IMR-90 (cell line): ENCODE measurements at places on chromosomes 4 and X. TPM values are rescaled to one million over a fixed set of nuclear protein-coding genes. Genes with fewer than 3 reads are reported as not detected.
A peak's percentile ranks its signal among the peaks of the same experiment; 100 is the strongest.

The CLIC2 gene
- under 0.01 and 0.18 TPM in 2 replicates for total RNA-seq

DNA sequence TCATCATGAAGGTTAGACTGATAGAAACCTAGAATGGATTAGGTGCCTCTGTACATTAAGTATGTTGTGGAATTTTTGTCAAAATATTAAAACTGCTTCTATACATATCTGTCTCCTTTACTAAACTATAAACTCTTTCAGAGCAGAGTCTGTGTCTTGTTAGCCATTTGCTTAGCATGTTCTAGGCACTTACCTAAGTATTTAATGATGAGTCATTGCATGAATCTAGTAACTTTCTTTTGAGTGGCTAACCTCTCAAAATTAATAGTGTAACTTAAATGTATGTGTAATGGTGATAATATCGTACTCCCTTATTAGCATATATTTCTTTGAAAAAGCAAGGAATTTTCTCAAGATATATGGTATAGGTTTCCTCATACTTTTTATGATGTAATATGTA lies 57.8 kb downstream of the RAP1GDS1 start:
- DNase-seq = no peak

DNA sequence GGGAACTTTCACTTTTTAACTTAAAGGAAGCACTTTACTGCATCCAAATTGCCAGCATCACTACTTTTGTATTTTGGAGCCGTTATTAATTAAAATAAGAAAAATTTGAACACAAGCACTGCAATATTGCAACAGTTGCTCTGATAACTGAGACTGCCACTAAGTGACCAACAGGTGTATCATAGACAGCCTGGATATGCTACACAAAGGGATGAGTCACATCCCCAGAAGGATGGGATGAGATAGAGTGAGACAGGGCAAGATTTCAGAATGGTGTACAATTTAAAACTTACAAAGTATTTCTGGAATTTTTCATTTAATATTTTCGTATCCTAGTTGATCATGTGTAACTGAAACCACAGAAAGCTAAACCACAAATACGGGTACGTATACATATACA lies 204.1 kb downstream of the MAPK10 start:
- DNase-seq = no peak

The CXorf49 gene
- total RNA-seq = not detected in 2 replicates

DNA sequence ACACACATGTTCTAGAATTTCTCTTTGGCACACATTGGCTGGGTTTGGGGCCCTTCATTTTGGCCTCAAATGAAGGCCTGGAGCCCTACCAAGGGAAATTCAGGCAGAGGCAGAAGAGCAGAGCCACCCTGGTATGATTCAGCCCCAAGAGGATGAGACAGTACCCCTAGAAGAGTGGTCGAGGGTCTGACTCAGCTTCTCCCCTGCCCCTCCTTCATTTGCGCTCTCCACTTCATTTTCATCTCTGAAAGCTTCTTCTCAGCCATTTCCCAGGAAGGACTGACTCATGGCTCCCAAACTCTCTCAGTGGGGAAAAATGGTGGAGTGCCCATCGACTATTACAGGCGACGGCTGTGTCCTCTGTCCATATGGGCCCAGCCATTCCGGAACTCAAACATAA lies 43.5 kb downstream of the MAMLD1 start:
- DNase-seq = peak; percentile 11

The ADH1B gene
- under 0.01 and 0.36 TPM in 2 replicates for total RNA-seq

DNA sequence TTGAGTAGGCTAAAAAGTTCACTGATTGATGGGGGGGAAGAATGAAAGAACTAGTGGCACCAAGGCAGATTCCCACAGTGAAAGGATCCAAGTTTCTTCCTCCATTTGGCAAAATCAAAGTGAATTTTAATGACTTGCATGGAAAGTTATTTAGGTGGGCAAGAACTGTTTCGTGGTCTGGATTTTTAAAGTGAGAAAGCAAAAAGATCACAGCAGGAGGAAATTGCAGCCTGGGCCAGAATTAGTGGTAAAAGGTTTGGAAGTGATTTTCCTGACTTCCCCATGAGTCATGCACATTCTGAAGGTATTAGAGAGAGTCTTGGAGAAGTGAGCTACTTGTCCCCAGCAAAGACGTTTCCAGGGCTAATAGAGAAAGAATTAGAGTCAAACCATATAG lies 207.8 kb downstream of the ANTXR2 start:
- peak; percentile 73 for DNase-seq

The SRPX2 gene
- total RNA-seq = 14.4 and 20.6 TPM in 2 replicates

The ADRA2C gene
- under 0.01 and 0.28 TPM in 2 replicates for total RNA-seq

GRCh38 chr4:148162991-148163390 lies 279.2 kb downstream of the NR3C2 start:
- no peak for DNase-seq

- no peak for DNase-seq
These were observed 61.1 kb downstream of the ADAMTS3 start for GRCh38 chr4:72507860-72508419.

- DNase-seq = no peak
These were observed 932.0 kb downstream of the C4orf33 start for GRCh38 chr4:130027973-130028372.

The CT45A1 gene
- total RNA-seq = not detected in 2 replicates

DNA sequence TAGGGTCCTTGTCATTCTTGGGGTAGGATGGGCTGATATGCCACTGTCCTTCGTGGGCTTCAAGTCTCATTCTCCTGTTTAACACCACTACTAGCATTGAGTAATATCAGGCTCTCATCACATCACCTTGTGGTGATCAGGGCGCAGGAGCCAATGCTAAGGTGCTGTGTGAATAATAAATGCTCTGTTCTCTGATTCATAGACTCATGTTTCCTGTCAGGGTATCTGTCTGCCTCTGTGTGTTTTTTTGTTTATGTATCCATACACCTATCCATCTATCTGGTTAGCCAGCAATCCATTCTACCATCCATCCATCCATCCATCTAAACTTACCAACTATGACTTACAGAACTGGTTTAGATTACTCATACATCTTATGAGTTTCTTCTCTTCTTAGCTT lies 525.1 kb upstream of the ATOH1 start:
- DNase-seq = no peak

GRCh38 chr4:17535242-17535641 lies 20.3 kb downstream of the CLRN2 start:
- DNase-seq = no peak

DNA sequence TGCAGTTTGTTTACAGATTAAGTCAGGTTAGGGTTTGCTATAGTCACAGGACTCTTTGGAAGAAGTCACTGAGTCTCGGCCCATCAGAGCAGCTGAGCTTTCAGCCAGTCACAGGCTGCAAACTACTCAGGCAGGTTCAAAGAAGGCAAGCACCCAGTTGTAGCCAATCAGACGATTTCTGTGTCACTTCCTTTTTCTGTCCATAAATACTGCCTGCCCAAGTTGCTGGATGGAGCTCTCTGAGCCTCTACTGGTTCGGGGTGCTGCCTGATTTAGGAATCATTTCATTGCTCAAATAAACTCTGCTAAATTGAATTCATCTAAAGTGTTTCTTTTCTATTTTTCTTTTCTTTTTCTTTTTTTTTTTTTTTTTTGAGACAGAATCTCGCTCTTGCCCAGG lies 7.3 kb upstream of the SH3BP2 start:
- DNase-seq = no peak

The UCHL1 gene
- total RNA-seq = 972 and 1,122 TPM in 2 replicates

- DNase-seq = no peak
These were observed 234.8 kb upstream of the DIPK2B start for GRCh38 chrX:45435481-45435880.

GRCh38 chr4:26174027-26174426 lies 146.8 kb upstream of the RBPJ start:
- no peak for DNase-seq

GRCh38 chr4:62482355-62482754 lies 1282.2 kb downstream of the ADGRL3 start:
- no peak for DNase-seq

- DNase-seq = peak; percentile 29
These were observed 6.1 kb downstream of the ENOX2 start for GRCh38 chrX:130896802-130897501.

DNA sequence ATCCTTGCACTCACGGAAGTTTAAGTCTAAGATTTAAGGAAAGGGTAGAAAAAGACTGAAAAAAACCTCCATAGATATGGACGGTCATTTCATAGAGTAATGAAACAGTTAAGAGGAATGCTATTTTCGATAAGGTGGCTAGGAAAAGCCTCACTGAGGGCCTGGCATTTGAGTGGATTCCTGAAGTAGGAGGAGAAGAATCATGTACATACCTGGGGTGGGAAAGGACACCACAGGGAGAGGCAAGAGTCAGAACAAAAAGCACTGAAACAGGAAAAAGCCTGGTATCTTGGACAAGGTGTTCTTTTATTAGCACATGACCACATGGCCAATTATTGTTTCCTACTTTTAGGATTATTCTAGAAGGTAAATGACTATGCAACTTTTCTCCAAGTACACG lies 547.2 kb upstream of the DIPK2B start:
- DNase-seq = no peak

DNA sequence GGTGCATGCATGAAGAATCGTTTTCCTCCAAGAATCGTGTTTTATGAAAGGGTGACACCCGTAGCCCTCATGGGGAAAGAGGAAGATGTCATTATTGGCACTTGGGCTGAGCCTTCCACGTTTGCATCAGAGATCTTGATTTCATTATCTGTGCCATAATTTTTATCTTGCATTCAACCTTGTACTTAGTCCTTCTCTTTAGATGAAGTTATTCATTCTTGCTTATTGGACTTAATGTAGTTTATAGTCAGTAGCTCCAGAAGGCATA lies 66.8 kb downstream of the GAB1 start:
- DNase-seq = no peak

DNA sequence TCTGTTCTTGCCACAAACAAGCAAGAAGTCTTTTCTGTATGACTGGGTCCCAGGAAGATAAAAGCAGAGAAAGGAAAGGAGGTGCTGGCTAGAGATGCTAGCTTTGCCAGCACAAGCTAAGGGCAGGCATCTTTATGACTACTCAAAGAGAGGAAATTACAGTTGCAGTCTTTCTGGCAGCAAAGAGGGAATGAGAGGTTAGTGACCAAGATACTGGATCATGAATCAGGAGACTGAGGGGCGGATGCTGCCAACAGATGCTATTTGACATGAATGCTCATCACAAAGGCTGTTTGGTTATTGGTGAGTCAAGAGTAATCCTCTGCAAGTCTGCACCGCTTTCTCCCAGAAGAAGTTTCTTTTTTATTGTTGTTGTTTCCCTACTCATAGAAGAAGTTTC lies 5.5 kb upstream of the XIAP start:
- DNase-seq = peak; percentile 68

DNA sequence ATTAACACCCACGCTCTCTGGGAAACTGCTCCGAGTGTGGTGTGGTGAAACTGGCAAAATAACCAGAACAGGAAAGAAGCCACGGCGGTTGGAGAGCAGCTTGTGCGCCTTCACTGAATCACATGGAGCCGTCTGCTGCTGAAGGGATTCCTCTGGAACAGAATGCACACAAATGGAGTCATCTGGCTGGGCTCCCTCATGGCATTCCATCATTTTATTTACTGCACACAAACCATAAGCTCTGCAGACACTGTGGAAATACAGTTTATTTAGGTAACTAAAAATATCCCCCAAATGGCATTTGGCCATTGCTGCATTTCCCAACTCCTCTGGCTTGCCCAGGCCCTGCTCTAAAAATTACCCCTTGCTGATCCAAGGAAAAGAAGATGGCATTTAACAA lies 187.0 kb upstream of the S100G start:
- DNase-seq = peak; percentile 94

- DNase-seq = no peak
These were observed 1331.5 kb upstream of the PABPC4L start for GRCh38 chr4:135533053-135533452.

The ETDA gene
- total RNA-seq = not detected in 2 replicates
